Adrenal gland (tissue), 19 donors: ENCODE measurements at places on chromosomes 5 and 9. TPM values are rescaled to one million over a fixed set of nuclear protein-coding genes. Genes with fewer than 3 reads are reported as not detected.

The EIF4E1B gene
- total RNA-seq = not detected

The SLC34A3 gene
- not detected for total RNA-seq

The KIF20A gene
- total RNA-seq = 2.1 TPM

The FBXL7 gene
- total RNA-seq = 59.1 TPM

DNA sequence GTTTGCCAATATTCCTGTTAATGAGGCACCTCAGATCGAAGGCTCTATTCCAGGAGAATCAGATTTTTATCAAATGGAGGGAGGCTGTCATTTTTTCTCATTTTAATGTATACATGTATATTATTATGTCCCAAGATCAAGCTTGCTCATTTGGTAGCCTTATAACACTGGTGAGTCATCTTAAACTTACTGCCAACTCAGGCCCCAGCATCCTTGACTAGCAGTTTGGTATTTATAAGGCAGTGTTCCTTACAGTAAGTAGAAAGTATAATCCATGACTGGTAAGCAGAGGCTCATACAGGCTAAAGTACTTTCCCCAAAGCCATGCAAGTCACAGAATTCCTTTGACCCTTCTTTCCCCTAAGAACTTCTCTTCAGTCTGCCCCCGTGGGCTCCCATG lies 90.7 kb upstream of the NR3C1 start:
- peaks cover 10% of the 10 kb centered on the region for H3K4me1 ChIP-seq
- H3K4me3 ChIP-seq = no peak overlapping the region
- no peak for DNase-seq
- no peak overlapping the region for H3K27ac ChIP-seq
- no peaks in the 10 kb centered on the region for H3K36me3 ChIP-seq

DNA sequence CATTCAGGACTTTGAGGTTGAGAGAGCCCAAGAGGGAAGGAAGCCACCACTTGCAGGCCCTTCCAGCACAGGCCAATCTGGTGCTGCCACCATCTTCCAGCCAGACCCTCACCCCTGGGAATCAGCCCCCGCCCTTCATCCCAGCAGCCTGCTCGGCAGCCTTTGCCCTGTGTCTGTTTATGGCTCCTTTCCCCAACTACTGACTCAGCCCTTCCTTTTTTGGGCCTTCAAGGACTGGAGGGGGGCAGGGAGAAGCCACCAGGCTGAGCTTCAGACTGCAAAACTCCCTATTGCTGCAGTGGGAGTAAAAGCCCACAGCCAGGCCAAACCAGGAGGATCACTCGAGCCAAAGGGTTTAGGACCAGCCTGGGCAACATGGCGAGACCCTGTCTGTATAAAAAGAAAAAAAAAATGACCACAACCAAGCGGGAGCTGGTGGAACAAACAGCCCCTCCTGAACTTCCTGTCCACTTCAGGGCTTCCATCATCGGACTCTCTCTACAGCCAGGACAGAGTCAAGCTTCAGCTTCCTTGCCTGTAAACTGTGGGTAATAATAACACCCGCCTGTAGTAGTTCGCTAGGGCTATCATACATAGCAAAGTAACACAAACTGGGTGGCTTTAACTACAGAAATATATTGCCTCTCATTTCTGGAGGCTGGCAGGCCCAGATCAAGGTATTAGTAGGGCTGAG lies 85.9 kb upstream of the IL17B start:
- DNase-seq = peak; percentile 86
- peak overlapping the region; percentile 64 for H3K27ac ChIP-seq
- no peak overlapping the region for H3K4me3 ChIP-seq
- H3K36me3 ChIP-seq = no peaks in the 10 kb centered on the region

- no peaks in the 10 kb centered on the region for H3K4me1 ChIP-seq
- H3K4me3 ChIP-seq = no peak overlapping the region
- H3K27me3 ChIP-seq = no peaks in the 10 kb centered on the region
- H3K27ac ChIP-seq = no peak overlapping the region
- no peak for DNase-seq
Observed at GRCh38 chr9:89544279-89544661, 46.4 kb upstream of the SEMA4D start.

GRCh38 chr5:133967124-133967523 lies 1.3 kb downstream of the C5orf15 start:
- H3K36me3 ChIP-seq = no peaks in the 10 kb centered on the region
- H3K4me3 ChIP-seq = no peak overlapping the region
- peak; percentile 44 for DNase-seq
- no peak overlapping the region for H3K27ac ChIP-seq
- H3K4me1 ChIP-seq = peaks cover 14% of the 10 kb centered on the region
- no peaks in the 10 kb centered on the region for H3K27me3 ChIP-seq

- H3K27me3 ChIP-seq = no peaks in the 10 kb centered on the region
- no peak for DNase-seq
- no peak overlapping the region for H3K4me3 ChIP-seq
- H3K36me3 ChIP-seq = peaks cover 10% of the 10 kb centered on the region
- no peaks in the 10 kb centered on the region for H3K4me1 ChIP-seq
- H3K27ac ChIP-seq = no peak overlapping the region
Observed at GRCh38 chr9:125146247-125146646, 2.9 kb upstream of the SCAI start.

GRCh38 chr9:1794547-1795270 lies 220.4 kb upstream of the SMARCA2 start:
- no peaks in the 10 kb centered on the region for H3K4me1 ChIP-seq
- H3K27ac ChIP-seq = no peak overlapping the region
- no peak overlapping the region for H3K4me3 ChIP-seq
- no peak for DNase-seq
